ENCODE measurements at places on chromosomes 11 and 22. TPM values are rescaled to one million over a fixed set of nuclear protein-coding genes. Genes with fewer than 3 reads are reported as not detected.
A peak's percentile ranks its signal among the peaks of the same experiment; 100 is the strongest.

The PPFIBP2 gene
- total RNA-seq: 10.1 TPM

GRCh38 chr22:17157714-17158113, 1.4 kb downstream of the HDHD5 start:
- H3K4me3 ChIP-seq: peak overlapping the region; percentile 85
- no peaks in the 10 kb centered on the region for H3K36me3 ChIP-seq
- no peaks in the 10 kb centered on the region for H3K27me3 ChIP-seq

DNA sequence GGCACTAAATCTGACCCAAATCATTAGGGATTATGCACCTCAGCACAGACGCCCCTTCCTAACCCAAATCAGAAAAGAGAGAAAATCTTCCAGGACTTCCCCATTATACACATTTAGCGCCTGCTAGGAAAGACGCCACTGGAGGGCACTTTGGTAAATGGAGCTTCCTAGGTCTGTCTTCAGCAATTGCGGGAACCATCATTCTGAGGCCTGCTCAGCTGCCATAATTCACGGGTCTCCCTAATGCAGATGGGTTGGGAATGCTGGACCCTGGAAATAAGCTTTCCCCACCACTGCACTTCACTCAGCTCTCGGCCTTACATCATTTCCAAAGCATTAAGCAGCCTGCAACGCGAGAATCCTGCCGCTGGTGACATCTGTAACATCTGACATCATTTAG, 86.2 kb upstream of the OPCML start:
- no peaks in the 10 kb centered on the region for H3K27me3 ChIP-seq
- H3K4me3 ChIP-seq: no peak overlapping the region
- H3K4me1 ChIP-seq: no peaks in the 10 kb centered on the region
- H3K27ac ChIP-seq: no peak overlapping the region

DNA sequence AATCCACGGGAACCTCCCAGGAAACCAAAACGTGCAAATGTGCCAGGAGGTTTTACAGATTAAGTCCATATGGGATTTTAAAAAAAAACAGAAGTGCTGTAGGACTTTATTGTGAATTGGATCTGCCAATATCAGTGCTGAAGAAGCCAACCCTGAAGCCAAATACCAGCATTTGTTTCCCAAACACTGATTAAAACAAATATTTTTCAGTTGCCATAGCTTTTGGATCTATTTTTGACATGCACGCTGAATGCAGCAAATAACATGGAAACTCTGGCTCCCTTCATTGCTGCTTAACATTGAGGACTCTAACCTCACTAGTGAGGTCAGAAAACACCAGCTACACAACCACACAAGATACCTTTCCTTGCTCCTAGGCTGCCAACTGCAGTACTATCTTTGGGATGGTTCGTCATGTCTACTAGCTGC, 28.4 kb upstream of the SIK2 start:
- H3K36me3 ChIP-seq: no peaks in the 10 kb centered on the region
- no peaks in the 10 kb centered on the region for H3K27me3 ChIP-seq
- no peak for DNase-seq
- peaks cover 30% of the 10 kb centered on the region for H3K4me1 ChIP-seq
- no peak overlapping the region for H3K4me3 ChIP-seq

DNA sequence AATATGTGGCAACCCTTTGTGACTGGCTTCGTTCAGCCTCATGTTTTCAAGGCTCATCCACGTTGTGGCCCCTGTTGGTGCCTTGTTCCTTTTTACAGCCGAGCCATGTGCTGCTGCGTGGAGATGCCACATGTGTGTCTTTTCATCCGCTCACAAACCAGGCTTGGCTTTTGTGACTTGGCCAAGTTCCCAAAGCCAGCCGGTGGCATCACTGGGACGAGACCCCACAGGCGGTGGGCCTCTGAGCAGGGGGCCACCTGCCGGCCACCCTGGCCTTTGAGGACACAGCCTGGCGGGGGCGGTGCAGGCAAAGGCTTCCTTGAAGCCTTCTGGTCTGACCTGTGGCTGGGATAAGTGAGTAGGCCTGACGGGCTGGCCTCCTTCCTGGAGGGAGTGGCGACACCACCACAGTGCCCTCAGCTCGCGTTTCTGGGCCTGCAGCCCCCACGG, 10.5 kb downstream of the GRK2 start:
- peaks cover 15% of the 10 kb centered on the region for H3K4me1 ChIP-seq
- H3K27me3 ChIP-seq: no peaks in the 10 kb centered on the region
- H3K4me3 ChIP-seq: no peak overlapping the region

DNA sequence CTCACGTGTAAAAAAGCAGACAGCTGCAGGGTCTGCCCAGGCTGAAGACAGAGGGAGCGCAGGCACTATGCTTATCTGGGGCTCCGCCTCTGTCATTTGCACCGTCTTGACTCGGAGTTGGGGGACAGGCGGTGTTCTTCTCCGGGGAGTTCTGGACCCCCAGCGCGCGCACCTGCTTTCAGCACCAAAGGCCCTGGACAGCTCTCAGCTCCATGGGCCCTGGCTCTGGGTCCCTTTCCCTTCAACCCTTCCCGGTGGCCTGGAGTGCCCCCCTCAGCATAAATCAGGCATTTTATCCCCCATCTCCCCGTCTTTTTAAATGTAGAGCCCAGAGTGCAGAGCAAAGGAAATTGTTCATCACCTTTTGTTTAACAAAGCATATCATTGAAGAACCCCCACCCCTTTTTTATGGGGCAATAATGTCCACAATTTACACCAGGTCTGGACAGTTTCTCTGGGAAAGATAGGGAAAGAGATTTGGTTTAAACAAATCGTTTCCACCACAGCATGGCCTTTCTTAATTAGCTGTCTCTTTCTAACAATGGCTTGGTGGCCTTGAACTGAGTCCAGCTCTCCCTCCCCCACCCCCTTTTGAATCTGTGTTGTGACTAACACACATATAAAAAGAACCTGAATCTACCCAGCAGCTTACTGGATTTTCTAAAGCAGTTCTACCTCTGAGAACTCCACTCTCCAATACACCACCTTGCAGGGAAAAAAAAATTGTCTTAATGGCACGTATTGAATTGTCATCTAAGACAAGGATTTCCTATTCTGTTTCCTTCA, 1.7 kb downstream of the SEZ6L start:
- peak overlapping the region; percentile 70 for H3K4me3 ChIP-seq
- peaks cover 91% of the 10 kb centered on the region for H3K27me3 ChIP-seq
- no peak overlapping the region for H3K27ac ChIP-seq
- H3K36me3 ChIP-seq: no peaks in the 10 kb centered on the region
- DNase-seq: peak; percentile 30

The CNGA4 gene
- total RNA-seq: not detected

- H3K27me3 ChIP-seq: no peaks in the 10 kb centered on the region
- DNase-seq: no peak
- H3K4me1 ChIP-seq: peaks cover 5% of the 10 kb centered on the region
- H3K27ac ChIP-seq: no peak overlapping the region
These were observed 26.1 kb downstream of the APIP start for GRCh38 chr11:34890089-34890488.

The CDCA5 gene
- 84.8 TPM for total RNA-seq

GRCh38 chr11:33618351-33618710, 82.3 kb downstream of the C11orf91 start:
- peaks cover 18% of the 10 kb centered on the region for H3K4me1 ChIP-seq
- peaks cover 7% of the 10 kb centered on the region for H3K36me3 ChIP-seq
- H3K27ac ChIP-seq: no peak overlapping the region
- DNase-seq: no peak
- no peaks in the 10 kb centered on the region for H3K27me3 ChIP-seq

DNA sequence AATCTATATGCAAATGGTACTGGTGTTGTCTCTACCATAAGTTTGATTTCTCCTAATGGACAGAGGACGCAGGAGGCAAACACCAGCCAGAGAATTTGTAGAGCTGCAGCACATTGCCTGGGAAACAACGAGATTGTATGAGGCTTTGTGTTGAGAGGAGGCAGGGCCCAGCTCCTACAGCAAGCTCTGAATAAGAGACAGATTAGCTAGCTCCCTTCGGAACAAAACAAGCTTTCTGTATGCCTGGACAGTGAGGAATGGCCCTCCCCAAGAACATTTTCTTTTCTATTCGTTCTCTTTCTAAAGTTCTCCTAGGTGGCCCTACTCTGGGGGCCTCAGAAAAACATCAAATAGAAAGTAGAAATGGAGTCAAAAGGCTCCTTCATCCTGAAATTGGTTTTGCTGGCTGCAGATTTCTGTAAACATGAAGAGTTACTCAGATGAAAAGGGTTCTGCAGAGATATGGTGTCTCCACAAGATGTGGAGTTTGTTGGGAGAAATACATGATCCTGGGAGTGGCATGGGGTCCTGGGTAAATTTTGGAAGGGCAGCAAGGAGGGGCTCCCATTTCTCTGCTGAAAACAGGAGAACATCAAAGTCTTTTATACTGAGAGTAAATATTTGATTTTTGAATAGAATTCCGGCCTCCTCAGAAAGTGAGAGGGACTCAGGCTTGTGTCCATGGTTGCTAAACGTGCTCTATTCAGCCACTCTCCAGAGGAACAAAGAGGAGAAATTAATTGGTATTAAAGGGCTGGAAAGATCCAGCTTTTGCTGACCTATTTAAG, 6.8 kb upstream of the HEPACAM start:
- peaks cover 2% of the 10 kb centered on the region for H3K27me3 ChIP-seq
- DNase-seq: no peak
- no peak overlapping the region for H3K4me3 ChIP-seq
- H3K27ac ChIP-seq: peak overlapping the region; percentile 5
- peaks cover 29% of the 10 kb centered on the region for H3K4me1 ChIP-seq
- no peaks in the 10 kb centered on the region for H3K36me3 ChIP-seq

GRCh38 chr22:44366372-44367300, 53.9 kb upstream of the SHISAL1 start:
- peak overlapping the region; percentile 55 for H3K27ac ChIP-seq
- H3K4me3 ChIP-seq: no peak overlapping the region
- no peak for DNase-seq

DNA sequence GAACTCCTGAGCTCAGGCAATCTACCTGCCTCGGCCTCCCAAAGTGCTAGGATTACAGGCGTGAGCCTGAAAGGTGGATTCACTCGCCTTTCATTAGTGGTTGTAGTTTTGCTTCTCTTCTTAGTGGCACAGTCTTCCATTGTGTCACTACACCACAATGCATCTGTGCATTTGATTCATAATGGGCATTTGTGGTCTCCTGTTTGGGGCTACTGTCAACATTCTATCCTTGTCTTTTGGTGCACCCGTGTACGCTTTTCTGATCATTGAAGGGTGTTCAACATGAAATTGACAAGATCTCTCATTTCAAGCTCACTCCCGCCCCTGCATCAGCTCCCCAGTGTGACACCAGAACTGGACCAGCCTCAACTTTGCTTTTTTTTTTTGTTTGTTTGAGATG, 2.0 kb upstream of the SYT12 start:
- H3K4me3 ChIP-seq: no peak overlapping the region
- H3K27ac ChIP-seq: no peak overlapping the region
- DNase-seq: no peak
- peaks cover 57% of the 10 kb centered on the region for H3K27me3 ChIP-seq
- no peaks in the 10 kb centered on the region for H3K36me3 ChIP-seq

GRCh38 chr11:33690290-33691065, 10.1 kb downstream of the C11orf91 start:
- no peaks in the 10 kb centered on the region for H3K36me3 ChIP-seq
- no peak overlapping the region for H3K27ac ChIP-seq
- H3K4me3 ChIP-seq: no peak overlapping the region
- H3K4me1 ChIP-seq: peaks cover 36% of the 10 kb centered on the region
- no peak for DNase-seq

The CD3G gene
- total RNA-seq: not detected

- peaks cover 41% of the 10 kb centered on the region for H3K4me1 ChIP-seq
- H3K4me3 ChIP-seq: no peak overlapping the region
- no peak for DNase-seq
- H3K36me3 ChIP-seq: peaks cover 16% of the 10 kb centered on the region
These were observed 11.2 kb upstream of the SREBF2 start for GRCh38 chr22:41821471-41822316.

GRCh38 chr11:125626288-125626950, 1.5 kb downstream of the CHEK1 start:
- H3K4me1 ChIP-seq: peaks cover 28% of the 10 kb centered on the region
- peak overlapping the region; percentile 93 for H3K4me3 ChIP-seq
- no peak for DNase-seq
- peak overlapping the region; percentile 90 for H3K27ac ChIP-seq
- H3K36me3 ChIP-seq: no peaks in the 10 kb centered on the region

- no peak overlapping the region for H3K4me3 ChIP-seq
- H3K4me1 ChIP-seq: no peaks in the 10 kb centered on the region
- no peaks in the 10 kb centered on the region for H3K36me3 ChIP-seq
- no peak overlapping the region for H3K27ac ChIP-seq
- no peak for DNase-seq
These were observed 13.6 kb upstream of the RFPL2 start for GRCh38 chr22:32218470-32218869.

The OR2AG1 gene
- not detected for total RNA-seq

The YPEL4 gene
- 0.55 TPM for total RNA-seq

DNA sequence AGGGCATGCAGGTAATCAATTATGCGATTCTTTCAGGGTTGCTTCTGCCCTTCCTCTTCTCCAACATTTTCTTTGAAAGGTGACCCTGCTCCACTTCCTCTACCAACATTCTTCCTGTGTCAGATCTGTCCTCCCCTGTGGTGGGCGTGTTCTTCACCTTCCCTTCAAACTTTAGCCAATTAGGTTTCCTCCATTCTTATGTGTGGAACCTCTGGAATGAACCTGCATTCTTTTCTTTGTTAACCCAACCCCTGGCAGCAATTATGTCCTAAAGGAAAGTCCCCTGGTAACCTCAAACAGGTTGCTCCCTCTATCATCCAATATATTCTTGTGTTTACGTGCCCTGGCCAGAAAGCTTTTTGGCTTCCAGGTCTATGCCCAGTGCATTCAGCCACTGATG, 22.4 kb downstream of the KIRREL3 start:
- no peak overlapping the region for H3K4me3 ChIP-seq
- H3K4me1 ChIP-seq: peaks cover 16% of the 10 kb centered on the region
- H3K27ac ChIP-seq: no peak overlapping the region
- peaks cover 4% of the 10 kb centered on the region for H3K27me3 ChIP-seq

The RPS3 gene
- 3,598 TPM for total RNA-seq

GRCh38 chr22:38966942-38967341, 9.5 kb downstream of the APOBEC3A start:
- H3K27me3 ChIP-seq: peaks cover 13% of the 10 kb centered on the region
- H3K4me1 ChIP-seq: no peaks in the 10 kb centered on the region

GRCh38 chr11:30285416-30286121, 37.3 kb upstream of the ARL14EP start:
- no peak overlapping the region for H3K27ac ChIP-seq
- H3K27me3 ChIP-seq: peaks cover 5% of the 10 kb centered on the region
- no peak overlapping the region for H3K4me3 ChIP-seq
- no peak for DNase-seq

- peaks cover 73% of the 10 kb centered on the region for H3K27me3 ChIP-seq
- no peaks in the 10 kb centered on the region for H3K4me1 ChIP-seq
- H3K27ac ChIP-seq: no peak overlapping the region
- no peaks in the 10 kb centered on the region for H3K36me3 ChIP-seq
- H3K4me3 ChIP-seq: no peak overlapping the region
These were observed 109.8 kb downstream of the GGTLC2 start for GRCh38 chr22:22754268-22754657.

Measured in neural crest cell (in vitro differentiated cells).